NCI-H526 treated with DMSO at 0.1 percent for 48 hours (cell line): ENCODE measurements at places on chromosomes 11 and 22.

DNA sequence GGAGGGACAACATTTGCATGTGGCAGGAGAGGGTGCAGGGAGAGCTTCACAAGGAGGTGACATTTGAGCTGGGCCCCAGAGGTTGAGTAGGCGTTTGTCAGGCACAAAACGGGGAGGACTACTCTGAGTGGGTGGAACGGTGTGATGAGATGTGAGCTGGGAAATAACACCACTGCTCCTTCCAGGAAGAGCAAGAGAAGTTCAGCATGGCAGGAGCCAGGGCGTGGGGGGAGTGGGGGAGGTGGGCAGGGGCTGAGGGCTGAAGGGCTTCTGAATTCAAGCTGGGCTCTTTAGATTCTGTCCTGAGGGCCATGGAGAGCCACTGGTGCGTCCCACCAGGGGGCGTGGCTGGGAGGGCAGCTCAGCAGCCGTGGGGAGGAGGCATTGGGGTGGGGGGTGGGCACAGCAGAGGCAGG, 54.2 kb downstream of the OTOG start:
- no peak for DNase-seq

GRCh38 chr11:124751741-124752470, at the start of gene VSIG2:
Gene VSIG2 (minus strand): TSS chr11:124752255. CDS start chr11:124752137, 118 bp downstream.
- no peak for DNase-seq

DNA sequence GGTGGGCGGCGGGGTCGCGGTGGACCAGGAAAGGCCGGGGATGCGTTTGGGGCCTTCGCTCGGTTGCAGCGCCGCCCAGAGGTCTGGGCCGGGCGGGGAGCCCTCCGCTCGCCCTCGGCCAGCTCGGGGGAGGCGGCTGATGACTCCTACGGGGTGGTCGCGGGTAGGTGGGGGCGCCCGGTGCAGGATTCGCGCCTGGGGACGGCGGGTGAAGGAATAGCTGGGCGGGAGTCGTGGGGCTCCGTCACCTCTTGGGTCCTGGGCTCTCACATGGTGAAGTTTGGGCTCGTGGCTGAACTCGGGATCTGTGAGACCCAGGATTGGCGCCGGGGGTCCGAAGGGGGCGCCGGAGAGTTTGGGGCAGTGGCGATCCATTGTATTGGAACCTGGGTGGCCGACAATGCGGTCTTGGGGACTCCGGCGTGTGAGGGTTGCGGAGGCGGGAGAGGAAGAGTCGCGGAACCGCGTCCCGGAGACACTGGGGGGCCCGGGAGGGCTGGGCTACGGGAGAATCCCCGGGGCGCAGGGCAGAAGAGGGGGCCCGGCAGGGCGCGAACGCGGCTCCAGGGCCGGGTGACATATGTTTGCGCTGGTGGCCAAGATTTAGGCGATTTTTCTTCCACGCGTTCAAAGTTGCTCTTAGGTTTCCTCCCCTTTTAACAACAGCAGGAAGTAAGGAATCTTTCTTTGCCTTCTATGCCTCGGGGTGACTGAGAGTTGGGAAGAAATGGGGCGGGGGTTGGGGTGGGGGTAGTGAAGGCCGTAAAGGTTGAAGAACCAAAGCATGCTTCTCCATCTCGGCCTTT, 935 bp downstream of the QSER1 start:
- peak; percentile 70 for DNase-seq

GRCh38 chr11:61507012-61507768, 1.4 kb upstream of the LRRC10B start:
- no peak for DNase-seq

- no peak for DNase-seq
These were observed 21.9 kb upstream of the PPP2R1B start for GRCh38 chr11:111788051-111788450.

- DNase-seq = peak; percentile 11
These were observed 99.4 kb downstream of the MIAT start for GRCh38 chr22:26756675-26757293.

- DNase-seq = peak; percentile 38
These were observed 2.0 kb downstream of the KCNJ11 start for GRCh38 chr11:17386331-17387084.

GRCh38 chr11:115625502-115625901, 121.3 kb upstream of the CADM1 start:
- DNase-seq = no peak

DNA sequence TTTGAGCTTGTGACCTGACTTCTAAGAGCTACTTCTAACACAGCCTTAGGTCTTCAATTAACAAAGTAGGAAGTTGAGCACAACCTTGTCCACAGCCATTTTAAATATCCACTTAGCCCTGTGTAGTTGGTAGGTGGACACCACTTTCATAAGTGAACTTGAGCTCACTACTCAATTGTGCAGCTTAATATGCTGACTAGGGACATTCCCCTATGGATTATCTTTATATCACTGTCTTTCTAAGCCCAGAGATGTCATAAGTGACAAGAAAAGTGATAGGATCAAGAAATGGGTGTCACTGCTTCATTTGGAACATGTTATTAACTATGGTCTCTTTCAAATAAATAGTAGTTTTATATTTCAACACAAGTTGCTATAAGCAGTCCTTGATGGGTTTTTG, 4.0 kb upstream of the ATP5MG start:
- no peak for DNase-seq

GRCh38 chr11:86606836-86607481, 65.5 kb downstream of the ME3 start:
- no peak for DNase-seq

- DNase-seq = no peak
These were observed 1.6 kb downstream of the PAX6 start for GRCh38 chr11:31809541-31809856.

- no peak for DNase-seq
These were observed 20.8 kb downstream of the SGSM1 start for GRCh38 chr22:24826710-24827285.

DNA sequence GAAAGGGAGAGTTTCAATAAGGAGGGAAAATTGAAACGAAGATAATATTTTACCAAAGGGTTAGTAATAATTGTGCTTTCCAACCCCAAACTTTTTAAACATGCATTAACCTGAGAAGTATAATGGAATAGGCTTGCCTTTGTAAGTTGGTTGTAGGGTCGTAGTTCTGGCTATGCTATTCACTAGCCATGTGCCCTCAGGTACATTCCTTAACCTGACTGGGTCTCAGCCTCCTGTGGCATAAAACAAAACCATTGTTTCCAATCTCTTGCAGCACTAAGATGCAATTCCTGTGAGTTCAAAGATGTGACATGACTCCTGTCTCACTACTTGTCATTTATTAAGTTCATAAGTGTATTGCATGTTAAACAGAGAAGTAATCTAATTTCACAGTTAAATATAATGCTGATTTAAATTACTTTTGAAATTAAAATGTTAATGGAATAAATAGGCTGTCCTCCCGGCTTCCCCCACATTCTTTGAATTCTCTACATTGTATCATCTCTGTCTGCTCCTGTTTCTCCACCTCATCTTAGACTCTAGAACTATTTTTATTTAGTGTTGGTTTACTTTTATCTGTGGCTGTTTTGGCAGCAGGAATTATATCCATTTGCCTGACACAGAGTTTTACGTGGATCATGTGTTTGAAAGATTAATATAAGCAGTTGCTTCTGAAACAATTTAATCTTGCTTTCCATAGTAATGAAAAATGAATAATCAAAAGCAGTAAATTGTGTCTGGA, 216.3 kb downstream of the FAT3 start:
- DNase-seq = no peak

DNA sequence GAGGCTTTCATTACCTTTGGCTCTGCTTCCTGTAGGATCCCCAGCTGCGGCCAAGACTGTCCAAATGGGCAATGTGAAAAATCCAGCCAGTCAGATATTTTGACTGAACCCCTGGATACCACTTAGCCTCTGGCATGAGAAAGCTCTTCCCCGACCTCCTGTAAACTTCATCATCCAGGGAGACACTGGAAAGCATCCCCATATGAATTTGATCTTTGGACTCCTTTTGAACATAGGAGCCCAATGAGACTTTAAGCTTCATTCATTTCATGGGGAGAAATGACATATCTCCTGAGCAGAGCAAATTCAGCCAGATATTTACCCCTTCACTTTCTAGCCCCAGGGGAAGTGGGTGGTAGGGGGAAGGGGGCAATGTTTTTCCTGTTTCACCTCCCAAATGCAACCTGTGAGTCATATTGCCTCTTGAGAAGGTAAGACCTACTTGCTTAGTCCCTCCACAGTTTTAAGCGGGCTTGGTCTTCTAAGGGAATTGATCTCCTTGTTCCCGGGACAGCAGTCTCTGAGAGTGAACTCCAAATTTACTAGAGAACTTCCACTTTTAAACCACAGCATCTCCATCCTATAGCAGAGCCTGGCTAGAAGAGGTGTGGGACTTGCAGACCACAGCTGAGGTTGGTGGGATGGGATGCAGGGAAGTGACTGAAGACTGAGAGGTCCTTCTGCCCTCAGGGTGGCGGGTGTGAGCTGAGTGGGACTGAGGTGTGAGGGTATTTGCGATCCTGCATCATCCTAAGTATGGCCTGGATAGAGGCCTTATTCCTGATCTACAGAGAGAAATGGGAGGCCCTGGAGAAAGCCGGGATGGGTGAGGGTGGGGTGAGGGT, 20.3 kb upstream of the POU2AF1 start:
- DNase-seq = no peak

GRCh38 chr22:47165338-47166032, 403.0 kb downstream of the TBC1D22A start:
- peak; percentile 10 for DNase-seq

- no peak for DNase-seq
These were observed 11.5 kb downstream of the CSNK1E start for GRCh38 chr22:38305471-38306448.

DNA sequence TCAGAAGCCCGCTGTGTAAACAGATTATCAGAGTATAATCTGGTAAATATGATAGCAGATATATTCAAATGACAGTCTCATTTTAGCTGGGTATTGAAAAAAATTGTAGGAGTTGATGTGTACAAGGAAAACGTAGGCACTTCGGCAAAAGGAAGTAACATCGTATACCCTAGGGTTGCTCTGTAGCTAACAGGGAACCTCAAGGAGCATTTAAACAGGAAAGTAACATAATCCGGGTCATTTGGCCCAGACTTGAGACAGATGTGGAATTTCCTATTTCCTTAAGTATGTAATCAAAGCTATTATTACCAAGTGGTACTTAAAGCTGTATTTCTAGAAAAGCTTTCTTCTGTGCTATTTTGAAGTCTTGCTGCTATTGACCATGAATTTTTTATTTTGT, 215.6 kb downstream of the DDX10 start:
- no peak for DNase-seq

- no peak for DNase-seq
These were observed 125.1 kb downstream of the SERGEF start for GRCh38 chr11:17887779-17888178.

DNA sequence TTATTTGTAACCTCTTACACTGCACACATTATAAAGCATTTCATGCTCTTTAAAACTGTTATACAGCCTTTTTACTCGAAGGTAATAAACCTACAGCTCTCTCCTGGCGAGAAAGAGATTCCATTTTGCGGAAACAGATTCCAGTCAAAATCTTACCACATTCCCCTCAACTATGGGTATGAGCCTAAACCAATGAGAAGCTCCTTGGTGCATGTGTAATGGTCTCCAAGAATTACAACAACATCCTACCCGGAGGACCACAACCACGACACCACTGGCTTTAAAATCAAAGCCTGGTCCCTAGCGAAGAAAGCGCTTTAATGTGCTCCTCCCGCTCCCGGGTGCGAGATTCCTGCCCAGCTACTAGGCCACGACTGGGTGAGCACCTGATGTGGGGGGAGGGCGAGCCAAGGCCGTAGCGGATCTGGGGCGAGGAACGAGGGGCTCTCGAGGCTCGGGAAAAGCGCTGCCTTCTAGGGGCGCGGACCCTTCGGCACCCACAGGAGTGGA, 821 bp downstream of the CELF1 start:
- peak; percentile 33 for DNase-seq

DNA sequence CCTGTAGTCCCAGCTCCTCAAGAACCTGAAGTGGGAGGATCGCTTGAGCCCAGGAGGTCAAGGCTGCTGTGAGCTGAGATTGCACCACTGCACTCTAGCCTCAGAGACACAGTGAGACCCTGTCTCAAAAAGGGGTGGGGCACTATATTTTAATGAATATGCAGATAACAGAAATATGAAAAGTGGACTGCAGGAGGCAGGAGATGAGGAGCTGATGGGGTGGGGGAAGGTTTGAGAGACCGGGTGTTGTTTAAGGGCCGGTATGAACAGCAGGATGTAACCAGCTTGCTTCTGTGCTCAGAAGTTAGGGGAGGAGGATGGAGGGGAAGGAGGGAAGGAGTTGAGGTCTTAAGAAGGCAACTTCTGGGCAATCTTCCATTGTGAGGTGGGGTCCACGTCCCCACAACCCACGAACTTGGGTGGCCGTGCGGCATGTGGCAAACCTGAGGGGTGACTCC, 1.3 kb upstream of the B4GALNT4 start:
- no peak for DNase-seq

DNA sequence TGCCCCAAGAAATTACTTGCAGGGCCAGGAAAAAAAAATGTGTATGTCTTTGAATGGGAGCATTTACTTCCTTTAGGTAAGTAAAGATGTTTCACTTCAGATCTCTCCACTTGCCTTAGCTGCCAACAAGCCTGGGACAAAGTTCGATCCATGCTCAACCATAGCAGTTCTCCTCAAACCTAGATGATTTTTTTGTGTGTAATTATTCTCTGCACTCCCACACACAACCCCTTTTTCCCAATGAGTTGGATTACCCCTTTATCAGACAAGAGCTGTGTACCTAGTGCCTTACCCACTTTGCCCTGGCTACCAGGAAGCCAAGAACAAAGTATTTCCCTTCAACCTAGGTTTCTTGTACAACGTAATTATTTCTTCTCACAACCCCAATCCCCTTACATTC, 35.6 kb downstream of the TPBGL start:
- DNase-seq = no peak

DNA sequence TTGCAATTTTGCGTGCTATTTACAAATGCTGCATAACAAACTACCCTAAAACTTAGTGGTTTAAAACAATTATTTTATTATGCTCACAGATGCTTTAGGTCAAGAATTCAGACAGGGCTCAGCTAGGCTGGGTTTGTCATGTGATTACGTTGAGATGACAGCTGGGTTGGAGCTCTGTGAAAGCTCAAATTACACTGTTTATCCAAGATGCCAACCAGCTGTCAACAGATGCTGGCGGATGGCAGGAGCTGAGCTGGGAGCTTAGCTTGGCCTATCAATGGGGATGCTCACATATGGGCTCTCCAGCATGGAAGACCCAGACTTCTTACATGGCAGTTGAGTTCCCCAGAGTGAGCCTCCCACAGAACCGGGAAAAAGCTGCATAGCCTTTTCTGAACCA, 62.7 kb downstream of the STK33 start:
- DNase-seq = peak; percentile 61

DNA sequence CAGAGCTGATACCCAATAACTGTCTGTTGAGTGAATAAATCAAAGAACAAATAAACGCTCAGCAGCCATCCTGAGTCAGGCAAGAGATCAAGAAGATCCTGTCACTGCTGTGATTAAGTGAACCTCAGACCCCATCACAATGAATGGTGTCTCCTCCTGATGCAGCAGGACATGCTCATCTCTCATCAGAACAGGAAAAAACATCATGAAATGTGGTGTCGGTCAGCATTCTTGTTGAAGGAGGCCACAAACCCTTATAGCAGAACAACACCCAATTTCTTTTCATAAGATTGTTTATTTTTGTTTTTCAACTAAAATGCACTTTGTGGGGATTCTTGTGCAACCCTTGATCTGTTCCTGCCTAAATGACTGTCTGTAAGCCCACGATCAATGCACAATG, 60.3 kb downstream of the SYTL2 start:
- DNase-seq = no peak
